Omental fat pad (tissue), 4 donors: ENCODE measurements at places on chromosomes 4 and X.

DNA sequence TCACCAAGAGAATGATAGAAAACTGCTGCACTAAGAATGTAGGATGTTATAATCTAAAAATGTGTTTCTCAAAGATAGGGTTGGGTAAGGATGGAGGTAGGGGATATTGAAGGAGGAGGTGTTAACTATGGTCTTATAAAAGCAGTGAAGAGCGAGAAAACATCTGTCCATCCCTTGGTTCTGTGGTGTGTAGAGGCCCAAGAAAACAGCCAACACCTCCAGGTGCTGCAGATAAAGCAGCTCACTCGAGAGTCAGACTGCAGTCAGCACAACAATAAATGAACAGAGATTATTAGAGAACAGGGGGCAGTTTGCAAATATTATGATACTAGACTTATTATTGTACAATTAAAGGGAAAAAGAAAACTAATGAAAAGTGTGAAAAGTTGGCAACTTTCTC is 141.5 kb downstream of the CAMK2D start:
- no peak for DNase-seq

DNA sequence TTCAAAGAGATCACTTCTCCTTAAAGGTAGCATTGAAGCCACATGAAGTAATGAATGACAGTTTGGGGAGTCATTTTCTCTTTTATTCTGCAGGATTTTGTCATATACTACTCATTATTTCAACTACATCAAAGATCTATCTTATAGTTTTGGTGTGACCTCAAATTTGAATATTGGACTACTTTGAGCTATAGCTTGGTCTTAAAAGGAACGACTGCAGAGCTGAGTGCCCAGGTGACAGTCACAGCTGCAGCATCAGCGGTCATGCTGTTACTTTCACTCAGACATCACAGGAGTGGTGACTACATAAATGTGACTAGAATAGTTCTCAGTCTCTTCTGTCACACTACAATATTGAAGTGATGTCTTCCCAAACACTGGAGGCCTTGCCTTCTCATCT is 10.7 kb upstream of the SPCS3 start:
- DNase-seq, result no peak

DNA sequence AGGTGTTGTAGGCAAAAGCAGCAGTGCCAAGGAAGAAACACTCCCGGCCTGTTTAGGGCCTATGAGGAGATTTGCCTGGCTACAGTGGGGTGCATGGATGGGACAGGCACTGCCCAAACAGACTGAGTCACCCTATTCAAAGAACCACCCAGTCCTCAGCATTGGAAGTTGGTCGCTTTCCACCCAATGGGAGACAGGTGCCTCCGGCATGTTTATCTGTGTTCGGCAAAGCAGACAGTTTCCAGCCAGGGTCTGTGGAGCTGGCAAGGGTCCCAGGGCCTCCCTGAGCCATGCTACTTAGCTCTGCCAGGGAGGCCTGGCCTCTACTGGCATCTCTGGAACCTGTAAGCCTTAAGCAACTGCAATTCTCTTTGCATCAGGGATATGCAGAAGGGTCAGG is 165.1 kb upstream of the ATP6AP2 start:
- no peak for DNase-seq

DNA sequence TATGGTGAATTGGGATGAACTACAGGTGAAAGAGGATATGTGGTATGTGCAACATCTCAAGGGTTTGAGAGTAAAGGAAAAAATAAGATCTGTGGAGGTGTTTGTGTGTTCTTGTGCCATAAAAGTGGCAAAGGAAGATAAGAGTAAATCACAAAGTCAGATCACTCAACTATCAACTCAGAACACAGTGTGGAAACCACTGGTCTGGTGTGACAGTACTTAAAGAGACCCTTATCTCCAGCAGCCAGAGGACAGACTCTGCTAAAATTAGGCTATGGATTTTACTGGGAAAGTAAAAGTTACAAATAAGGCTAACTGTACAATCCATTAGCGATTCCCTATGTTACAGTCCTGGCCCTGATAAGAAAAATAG is 54.0 kb upstream of the PRDM8 start:
- DNase-seq, result no peak

GRCh38 chrX:103941201-103941975 is 21.0 kb upstream of the TMSB15B start:
- no peak for DNase-seq

DNA sequence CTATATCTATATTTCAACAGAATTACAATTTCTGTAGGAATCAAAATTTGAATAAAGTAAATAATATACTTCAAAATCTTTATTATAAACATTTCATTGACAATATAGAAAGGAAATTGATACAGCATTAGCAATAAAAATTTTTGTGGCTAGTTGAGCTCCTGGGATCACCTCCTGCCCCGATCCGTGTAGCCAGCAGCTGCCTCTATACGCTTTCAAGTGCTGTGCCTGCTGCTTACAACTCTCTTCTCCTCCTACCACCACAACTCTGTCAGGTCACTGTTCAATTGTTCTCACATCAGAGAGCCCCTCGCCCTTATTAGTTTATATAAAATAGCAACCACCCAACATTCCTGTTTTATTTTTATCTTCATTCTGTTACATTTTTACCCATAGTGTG is 27.6 kb downstream of the INPP4B start:
- no peak for DNase-seq

GRCh38 chr4:168942985-168943384 is 67.1 kb downstream of the CBR4 start:
- no peak for DNase-seq

DNA sequence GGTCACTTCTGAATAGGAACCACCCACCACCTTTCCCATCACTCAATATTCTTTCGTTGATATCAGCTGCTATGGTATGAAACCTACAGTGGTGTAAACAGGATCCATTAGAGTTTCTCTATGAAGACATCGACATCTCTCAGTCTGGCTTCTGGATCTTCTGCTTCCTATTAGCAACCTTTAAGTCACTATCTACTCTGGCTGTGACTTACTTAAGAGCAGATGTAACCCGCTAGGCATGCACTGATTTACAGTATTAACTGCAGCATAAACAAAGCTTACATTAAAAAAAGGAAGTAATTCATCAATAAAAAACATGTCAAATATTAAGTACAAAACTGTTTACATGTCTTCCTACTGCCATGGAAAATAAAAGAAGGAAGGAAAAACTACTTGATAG is 96.4 kb downstream of the ANAPC10 start:
- no peak for DNase-seq

GRCh38 chrX:56462389-56462788 is 101.0 kb upstream of the UBQLN2 start:
- no peak for DNase-seq

DNA sequence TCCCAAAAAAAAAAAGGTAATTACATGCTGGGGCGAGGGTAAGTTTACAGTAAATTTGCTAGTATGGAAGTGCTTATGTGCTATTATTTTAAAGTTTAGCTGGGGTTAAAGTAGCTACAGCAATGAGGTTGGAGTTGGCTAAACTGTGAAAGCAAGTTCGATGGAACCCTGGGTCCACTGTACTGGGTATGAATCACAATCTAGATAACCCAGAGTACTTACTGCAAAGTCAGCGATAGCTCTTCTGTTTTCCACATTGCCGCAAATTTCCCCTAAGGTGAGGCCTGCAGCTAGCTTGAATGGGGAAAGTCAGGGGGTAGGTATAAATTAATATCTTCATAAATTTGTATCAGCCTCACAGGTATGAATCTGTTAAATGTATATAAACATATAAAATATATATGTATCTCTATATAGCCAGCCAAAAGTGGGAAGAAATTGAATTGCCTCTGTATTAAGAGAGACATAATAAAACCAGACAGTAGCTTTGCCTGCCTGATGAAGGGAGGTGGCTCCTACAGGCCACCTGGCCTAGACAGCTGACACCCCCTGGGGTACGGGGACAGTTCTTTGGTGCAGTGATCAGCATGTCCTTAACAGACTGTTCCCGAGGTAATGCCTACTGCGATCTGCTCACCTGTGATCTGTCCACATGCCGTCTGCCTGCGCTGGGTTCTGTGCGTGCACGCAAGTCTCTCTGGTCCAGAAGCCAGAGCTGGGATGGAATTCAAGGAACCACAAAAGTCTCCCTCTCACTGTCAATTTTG is 30.6 kb downstream of the CLRN2 start:
- no peak for DNase-seq

- DNase-seq, result no peak
Measured at GRCh38 chrX:132119821-132120515, 7.9 kb downstream of the FRMD7 start.

GRCh38 chr4:52091801-52092200 is 40.7 kb downstream of the SPATA18 start:
- DNase-seq, result no peak

- no peak for DNase-seq
Measured at GRCh38 chrX:39721566-39722279, 376.0 kb downstream of the BCOR start.

DNA sequence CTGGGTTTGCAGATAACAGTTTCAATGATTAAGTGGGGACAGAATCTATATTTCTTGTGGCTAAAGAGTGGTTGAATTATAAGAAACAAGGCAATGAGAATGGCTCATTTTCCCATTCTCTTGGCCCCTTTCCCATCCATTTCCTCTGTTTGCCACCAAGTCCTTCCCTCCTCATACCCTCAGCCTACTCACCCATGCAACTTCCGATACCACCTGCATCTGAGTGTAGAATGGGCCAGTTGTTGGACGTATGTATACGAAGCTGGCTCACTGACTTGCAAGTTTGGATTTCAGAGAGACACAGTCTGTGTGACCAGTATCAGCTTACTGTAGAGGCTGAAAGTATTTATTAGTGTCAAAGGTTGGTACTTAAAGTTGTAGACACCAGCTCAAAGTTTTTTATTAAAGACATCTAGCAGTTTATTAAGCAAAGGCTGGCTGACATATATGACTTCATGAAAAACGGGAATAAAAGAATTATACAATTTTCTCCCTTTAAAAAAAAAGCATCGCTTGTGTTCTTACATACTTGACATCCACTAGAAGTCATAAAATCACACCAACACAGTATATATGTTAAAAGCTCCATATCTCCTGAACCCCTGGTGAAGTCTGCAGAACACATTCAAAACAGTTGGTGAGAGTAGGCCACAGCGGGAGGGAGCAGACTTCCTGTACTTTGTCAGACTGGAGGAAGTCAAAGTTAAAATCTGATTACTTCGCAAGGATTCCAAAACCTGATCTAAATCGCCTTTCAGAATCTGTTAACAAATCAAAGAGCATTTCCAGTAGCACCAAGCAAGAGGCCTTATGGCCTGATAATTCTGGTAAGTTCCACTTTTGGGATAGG is 22.4 kb upstream of the STIM2 start:
- DNase-seq, result no peak

DNA sequence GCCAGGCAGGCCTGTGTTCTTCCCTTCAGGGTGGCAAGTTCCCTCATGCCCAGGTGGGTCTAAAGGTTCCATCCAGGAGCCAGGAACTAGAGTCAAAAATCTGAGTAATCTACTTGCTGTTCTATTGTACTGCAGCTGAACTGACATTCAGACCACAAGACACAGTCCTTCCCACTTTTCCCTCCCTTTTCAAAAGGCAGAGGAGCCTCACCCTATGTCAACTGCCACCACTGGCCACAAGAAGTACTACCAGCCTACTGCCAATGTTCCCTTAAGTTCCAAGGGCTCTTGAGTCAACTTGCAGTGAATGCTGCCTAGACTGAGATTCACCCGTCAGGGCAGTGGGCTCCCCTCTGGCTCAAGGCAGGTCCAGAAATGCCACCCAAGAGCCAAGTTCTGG is 133.5 kb downstream of the FAM47B start:
- no peak for DNase-seq

DNA sequence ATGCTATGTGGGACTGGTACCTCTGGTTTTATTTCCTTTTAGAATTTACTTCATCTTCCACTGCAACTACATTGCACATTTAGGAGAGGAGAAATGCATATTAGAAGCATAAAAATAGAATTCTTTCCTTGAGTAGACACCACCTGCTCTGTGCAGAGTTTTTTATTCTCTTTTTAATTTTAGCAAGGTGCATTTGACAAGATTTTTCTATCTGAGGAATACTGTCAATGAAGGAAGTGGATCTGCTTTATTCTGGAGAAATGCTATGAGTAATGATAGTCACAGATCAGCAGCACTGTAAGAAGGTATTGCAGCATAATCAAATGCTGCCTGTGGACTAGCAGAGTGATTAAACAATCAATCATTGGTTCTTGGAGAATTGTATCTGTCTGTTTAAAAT is 1038.3 kb downstream of the RAPGEF2 start:
- no peak for DNase-seq

DNA sequence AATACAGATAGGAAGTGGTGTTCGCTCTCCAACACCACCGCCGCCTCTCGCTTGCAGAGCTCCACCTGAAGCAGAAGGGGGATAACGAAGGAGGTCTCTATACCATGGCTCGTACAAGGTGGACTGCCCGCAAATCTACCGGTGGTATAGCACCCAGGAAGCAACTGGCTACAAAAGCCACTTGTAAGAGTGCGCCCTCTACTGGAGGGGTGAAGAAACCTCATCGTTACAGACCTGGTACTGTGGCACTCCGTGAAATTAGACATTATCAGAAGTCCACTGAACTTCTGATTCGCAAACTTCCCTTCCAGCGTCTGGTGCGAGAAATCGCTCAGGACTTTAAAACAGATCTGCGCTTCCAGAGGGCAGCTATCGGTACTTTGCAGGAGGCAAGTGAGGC is 5.2 kb upstream of the BMP15 start:
- DNase-seq, result no peak

DNA sequence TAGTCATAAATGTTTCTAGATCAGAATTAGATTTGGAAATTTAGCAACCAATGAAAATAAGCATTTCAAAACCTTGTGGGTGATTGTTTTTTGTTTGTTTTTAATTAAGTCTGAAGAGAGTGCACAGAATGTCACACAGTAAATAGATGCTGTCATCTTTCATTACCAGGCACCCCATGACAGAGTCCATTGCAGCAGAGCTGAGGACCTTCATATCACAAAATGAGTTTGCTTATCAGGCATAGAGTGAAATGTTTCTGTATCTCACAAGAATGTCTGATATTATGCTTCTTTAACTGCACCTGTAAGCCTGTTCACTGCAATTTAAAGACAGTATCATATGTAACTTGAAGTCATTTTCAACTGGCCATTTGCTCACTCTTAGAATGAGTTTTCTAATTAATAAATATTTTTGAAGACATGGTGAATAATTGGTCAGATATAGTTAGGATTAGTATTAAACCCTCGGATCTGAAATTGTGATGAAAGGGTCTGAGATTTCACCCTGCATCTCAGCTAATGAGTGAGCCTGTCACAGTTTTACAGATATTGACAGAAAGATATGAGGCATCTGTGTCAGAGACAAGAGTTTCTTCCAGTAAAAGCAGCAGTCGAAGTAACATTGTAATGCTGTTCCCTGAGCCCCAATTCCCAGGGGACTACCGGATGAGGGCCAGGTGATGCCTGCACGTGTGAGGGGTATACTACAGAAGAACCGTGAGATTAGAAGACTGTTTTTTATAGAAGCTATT is 416.4 kb downstream of the CCSER1 start:
- DNase-seq, result no peak
